ENCODE measurements at places on chromosomes 13 and 19. TPM values are rescaled to one million over a fixed set of nuclear protein-coding genes. Genes with fewer than 3 reads are reported as not detected.

GRCh38 chr13:111854403-111854802 is 212.5 kb upstream of the SOX1 start:
- H3K4me3 ChIP-seq = no peak overlapping the region
- no peaks in the 10 kb centered on the region for H3K36me3 ChIP-seq
- peaks cover 21% of the 10 kb centered on the region for H3K27me3 ChIP-seq
- DNase-seq = no peak

- no peak overlapping the region for H3K4me3 ChIP-seq
- H3K4me1 ChIP-seq = no peaks in the 10 kb centered on the region
- no peak for DNase-seq
Measured at GRCh38 chr13:87107651-87108050, 563.5 kb upstream of the SLITRK5 start.

GRCh38 chr13:47258384-47258783 is 361.5 kb upstream of the HTR2A start:
- H3K27ac ChIP-seq = no peak overlapping the region
- no peaks in the 10 kb centered on the region for H3K27me3 ChIP-seq
- no peaks in the 10 kb centered on the region for H3K36me3 ChIP-seq
- no peak overlapping the region for H3K4me3 ChIP-seq
- H3K4me1 ChIP-seq = no peaks in the 10 kb centered on the region
- DNase-seq = no peak

DNA sequence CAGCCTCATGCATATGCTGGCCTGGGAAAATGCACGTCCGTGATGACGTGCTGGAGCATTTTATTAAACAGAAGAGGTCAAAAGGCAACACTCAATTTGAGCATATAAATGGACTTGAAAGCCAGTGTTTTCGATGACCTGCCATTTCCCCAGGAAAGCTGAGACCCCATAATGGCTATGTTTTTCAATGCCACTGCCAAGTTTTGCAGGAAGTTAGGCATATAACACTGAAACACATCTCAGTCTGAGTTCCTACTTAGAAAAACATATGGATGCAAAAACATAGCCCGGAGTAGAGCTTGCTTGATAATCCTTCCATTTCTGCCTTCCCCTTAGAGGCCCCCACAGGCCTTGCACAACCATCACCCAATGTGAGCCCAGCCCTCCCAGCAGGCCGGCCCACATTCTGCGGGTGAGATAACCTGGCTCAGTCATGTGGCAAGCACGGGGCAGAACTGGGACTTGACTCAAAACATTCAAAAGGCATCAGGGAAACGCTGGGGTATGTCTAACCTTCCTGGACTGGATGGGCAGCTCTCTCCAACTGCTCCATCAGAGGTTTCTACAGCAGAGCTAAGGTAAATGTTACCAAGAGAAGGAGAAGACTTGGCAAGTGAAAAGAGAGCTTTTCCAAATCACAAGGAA is 24.9 kb downstream of the EPS15L1 start:
- peak overlapping the region; percentile 56 for H3K27ac ChIP-seq
- peaks cover 77% of the 10 kb centered on the region for H3K4me1 ChIP-seq
- peak; percentile 82 for DNase-seq
- no peaks in the 10 kb centered on the region for H3K27me3 ChIP-seq
- H3K36me3 ChIP-seq = peaks cover 4% of the 10 kb centered on the region

DNA sequence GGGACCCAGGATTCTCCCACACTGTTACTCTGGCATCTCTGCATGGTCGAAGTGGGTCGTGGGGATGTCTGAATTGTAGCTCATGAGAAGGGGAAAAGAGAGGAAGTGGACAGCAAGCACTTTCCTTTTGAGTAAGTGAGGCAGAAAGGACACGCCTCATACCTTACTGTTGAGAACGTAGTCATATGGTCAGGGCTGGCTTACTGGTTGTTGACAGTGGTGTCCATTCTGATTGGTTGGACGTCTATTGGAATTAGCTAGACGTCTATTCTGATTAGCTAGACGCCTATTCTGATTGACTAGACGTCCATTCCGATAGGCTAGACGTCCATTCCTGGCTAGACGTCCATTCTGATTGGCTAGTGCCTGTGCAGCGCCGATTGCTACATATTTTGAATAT is 12.4 kb downstream of the GRIN2D start:
- H3K27me3 ChIP-seq = no peaks in the 10 kb centered on the region
- no peaks in the 10 kb centered on the region for H3K36me3 ChIP-seq
- no peak overlapping the region for H3K4me3 ChIP-seq
- no peak overlapping the region for H3K27ac ChIP-seq
- DNase-seq = no peak

- H3K36me3 ChIP-seq = no peaks in the 10 kb centered on the region
- no peak overlapping the region for H3K27ac ChIP-seq
- no peaks in the 10 kb centered on the region for H3K4me1 ChIP-seq
- no peaks in the 10 kb centered on the region for H3K27me3 ChIP-seq
- no peak overlapping the region for H3K4me3 ChIP-seq
Measured at GRCh38 chr19:11496391-11497163, 9.1 kb downstream of the ZNF653 start.

- H3K27me3 ChIP-seq = no peaks in the 10 kb centered on the region
- no peak for DNase-seq
- H3K27ac ChIP-seq = peak overlapping the region; percentile 11
- no peaks in the 10 kb centered on the region for H3K4me1 ChIP-seq
Measured at GRCh38 chr13:98879127-98879520, 98.7 kb downstream of the DOCK9 start.

DNA sequence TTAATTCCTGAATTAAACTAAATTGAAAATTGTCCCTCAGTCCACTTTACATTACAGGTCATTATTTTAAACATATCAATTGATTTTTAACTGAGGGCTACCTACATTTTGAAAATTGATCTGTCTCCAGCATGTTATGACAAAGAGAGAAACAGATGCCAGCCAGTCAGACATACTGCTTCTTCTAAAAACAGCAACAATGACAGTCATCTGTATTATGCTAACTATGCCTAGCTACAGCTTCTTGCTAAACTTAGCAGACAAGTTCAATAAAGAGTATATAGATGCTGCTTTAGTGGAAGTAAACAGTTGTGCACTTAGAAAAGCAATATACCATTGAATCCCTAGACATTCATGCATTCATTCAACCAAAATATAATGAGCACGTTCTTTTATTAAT is 48.6 kb upstream of the EEF1AKMT1 start:
- no peak overlapping the region for H3K4me3 ChIP-seq
- no peak for DNase-seq
- peak overlapping the region; percentile 53 for H3K27ac ChIP-seq
- peaks cover 13% of the 10 kb centered on the region for H3K36me3 ChIP-seq

GRCh38 chr13:37716420-37717195 is 118.0 kb upstream of the POSTN start:
- no peaks in the 10 kb centered on the region for H3K36me3 ChIP-seq
- H3K27ac ChIP-seq = no peak overlapping the region
- no peak for DNase-seq

GRCh38 chr13:38755793-38756192 is 68.9 kb downstream of the FREM2 start:
- H3K4me3 ChIP-seq = no peak overlapping the region
- peaks cover 8% of the 10 kb centered on the region for H3K27me3 ChIP-seq
- H3K36me3 ChIP-seq = no peaks in the 10 kb centered on the region
- no peak overlapping the region for H3K27ac ChIP-seq

DNA sequence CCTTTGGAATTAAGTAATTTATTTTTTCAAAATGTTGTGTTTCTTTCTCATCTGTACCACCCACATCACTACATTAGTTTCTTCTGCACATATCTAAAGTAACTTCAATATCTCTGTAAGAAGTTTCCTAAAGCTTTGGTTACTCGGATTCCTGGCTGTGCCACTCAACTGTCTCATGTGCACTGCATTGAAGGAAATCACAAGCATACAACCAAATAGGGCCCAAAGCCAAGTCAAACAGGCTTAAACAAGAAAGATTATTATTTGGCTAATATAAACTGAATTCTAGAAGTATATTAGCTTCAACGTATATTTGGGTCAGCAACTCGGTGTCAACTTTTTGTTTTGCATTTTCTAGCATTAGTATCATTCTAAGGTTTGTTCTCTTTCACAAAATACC is 1647.6 kb upstream of the SPRY2 start:
- no peaks in the 10 kb centered on the region for H3K27me3 ChIP-seq
- H3K4me3 ChIP-seq = no peak overlapping the region
- no peaks in the 10 kb centered on the region for H3K4me1 ChIP-seq
- H3K27ac ChIP-seq = no peak overlapping the region
- no peak for DNase-seq
- H3K36me3 ChIP-seq = no peaks in the 10 kb centered on the region

Gene ZNRF4
- total RNA-seq = not detected

Gene ZC3H13
- 46.4 TPM for total RNA-seq

Gene NOVA2
- 6.4 TPM for total RNA-seq

Gene HS6ST3
- 1.6 TPM for total RNA-seq

Gene PSG6
- total RNA-seq = not detected
